ENCODE measurements at places on chromosomes 2 and 18.

DNA sequence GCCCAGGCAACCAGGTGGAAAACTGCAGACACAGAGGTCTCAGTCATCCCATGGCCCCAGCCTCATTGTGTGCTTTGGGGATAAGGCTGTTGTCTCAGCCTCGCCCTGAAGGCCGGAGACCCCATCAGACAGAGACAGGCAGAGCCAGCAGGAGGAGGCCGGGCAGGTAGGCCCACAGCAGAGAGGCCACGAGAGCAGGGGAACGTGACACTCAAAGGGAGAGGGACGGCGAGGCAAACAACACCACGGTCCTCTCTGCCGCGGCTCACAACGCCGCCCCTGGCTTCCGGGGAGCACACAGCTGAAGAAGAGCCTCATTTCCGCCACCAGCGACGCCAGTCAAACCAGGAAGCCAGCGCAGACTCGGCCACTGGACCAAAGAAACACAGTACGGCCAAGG lies 103.3 kb downstream of the ZNF516 start:
- DNase-seq, result no peak

- DNase-seq, result no peak
Measured at GRCh38 chr2:205745661-205746419, 63.5 kb downstream of the NRP2 start.

DNA sequence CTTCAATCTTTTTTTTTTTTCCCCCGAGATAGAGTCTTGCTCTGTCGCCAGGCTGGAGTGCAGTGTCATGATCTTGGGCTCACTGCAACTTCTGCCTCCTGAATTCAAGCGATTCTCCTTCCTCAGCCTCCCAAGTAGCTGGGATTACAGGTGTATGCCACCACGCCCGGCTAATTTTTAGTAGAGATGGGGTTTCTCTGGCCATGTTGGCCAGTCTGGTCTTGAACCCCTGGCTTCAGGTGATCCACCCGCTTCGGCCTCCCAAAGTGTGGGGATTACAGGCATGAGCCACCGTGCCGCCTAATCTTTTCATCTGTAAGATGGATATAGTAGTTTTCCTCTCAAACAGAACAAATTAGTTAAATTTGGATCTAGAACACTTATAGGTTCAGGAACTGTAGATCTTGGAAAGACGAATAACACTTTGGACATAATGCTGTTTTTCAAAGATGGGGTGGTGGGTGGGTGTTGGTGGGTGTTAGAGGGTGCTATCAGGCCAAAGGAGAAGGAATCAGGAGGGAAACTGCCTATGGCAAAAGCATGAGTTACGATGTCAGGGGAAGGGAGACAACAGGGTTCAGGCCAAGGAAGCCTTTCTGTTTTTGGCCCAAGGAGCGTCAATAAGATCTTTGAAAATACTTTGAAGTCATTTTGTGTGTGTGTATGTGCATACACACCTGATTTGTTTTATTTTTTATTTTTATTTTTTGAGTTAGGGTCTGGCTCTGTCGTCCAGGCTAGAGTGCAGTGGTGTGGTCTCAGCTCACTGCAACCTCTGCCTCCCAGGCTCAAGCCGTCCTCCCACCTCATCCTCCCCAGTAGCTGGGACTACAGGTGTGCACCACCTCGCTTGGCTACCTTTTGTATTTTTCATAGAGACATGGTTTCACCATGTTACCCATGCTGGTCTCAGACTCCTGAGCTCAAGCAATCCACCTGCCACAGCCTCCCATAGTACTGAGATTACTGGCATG lies 6.8 kb downstream of the RPL37A start:
- DNase-seq, result no peak

GRCh38 chr18:77038182-77038858 lies 94.3 kb downstream of the MBP start:
- DNase-seq, result no peak

DNA sequence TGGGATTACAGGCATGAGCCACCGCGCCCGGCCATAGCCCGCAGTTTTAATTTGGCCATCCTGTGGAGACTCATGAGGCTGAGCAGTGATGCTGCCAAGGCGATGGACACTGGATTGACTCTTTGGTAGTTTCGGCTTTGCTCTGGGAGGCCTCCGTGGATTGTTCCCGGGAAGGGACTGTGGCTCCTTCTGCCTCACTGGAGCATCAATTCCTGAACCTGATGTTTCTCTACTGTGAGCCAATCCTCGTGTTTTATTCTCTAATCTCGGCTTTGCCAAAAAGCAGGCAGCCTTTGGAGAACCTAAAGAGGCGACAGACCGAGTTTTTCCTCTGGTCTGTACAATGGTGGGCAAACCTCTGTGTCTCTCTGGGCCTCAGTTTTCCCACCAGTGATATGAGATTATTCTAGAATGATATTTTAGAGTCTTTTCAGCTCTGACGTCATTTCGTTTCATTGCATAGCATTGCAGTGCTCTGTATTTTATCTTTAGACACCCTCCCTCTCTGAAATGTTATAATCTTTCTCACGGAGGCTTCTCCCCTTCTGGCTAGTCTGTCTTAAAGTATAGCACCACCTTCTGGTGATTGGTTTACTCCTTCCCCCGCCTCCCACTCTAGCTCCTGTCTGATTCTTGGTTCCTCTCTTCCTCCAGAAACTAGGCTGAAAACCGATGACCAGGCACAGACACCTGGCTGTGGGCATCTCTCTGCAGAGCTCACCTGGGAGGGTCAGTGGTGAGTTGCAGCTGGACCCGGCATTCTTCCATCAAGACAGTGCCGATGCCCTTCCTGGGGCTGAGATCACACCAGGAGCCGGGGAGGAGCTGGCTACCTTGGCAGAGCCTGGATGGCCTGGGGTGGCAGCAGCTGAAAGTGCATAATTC lies 341.3 kb downstream of the MYCN start:
- no peak for DNase-seq
